ENCODE measurements at places on chromosomes 13 and 19.

- no peak for DNase-seq
These were observed at the start of gene ZSCAN1 for GRCh38 chr19:58033741-58034476. TSS of gene ZSCAN1 (plus strand) at chr19:58034025. CDS start at chr19:58037837, 3,812 bp downstream.

DNA sequence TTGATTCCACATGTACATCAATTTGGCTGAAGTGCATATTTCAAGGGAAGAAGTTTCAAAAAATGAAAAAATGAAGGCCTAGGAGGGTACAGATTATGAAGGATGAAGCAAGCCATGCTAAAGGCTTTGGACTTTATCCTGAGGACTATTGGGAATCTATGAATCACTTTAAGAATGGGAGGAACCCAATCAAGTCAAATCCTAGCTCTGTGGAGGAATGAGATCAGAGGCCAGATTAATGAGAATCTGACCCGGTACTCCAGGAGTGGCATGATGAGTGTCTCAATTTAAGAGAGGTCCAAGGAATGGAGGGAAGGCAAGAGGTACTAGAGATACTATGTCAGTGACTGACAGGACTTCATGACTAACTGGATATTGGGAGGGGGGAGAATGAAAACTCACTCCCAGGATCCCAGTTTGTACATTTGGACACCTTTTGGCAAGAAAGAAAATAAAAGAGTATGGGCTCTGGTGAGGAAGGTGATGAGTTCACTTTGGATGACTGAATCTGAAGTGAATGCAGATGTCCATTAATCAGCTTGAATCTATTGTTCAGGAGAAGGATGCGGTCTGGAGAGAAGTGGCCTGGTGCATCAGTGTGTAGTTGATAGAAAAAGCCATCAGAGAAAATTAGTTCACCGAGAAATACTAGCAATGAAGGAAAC, 349.0 kb downstream of the EFNB2 start:
- DNase-seq = no peak

DNA sequence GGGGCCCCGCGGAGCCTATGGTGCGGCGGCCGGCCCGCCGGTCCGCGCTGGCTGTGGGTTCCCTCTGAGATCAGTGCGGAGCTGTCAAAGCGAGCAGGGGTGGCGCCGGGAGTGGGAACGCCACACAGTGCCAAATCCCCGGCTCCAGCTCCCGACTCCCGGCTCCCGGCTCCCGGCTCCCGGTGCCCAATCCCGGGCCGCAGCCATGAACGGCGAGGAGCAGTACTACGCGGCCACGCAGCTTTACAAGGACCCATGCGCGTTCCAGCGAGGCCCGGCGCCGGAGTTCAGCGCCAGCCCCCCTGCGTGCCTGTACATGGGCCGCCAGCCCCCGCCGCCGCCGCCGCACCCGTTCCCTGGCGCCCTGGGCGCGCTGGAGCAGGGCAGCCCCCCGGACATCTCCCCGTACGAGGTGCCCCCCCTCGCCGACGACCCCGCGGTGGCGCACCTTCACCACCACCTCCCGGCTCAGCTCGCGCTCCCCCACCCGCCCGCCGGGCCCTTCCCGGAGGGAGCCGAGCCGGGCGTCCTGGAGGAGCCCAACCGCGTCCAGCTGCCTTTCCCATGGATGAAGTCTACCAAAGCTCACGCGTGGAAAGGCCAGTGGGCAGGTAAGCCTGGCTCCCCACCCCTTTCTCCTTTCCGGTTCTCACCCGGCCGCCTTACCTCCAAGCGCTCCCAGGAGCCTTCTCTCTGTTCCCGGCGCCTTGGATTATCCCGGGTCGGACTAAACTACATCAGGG, at the start of gene PDX1:
Gene PDX1, plus strand, starts transcription at position 67 of the 743 bp plus-strand sequence. Its CDS starts 139 bp downstream, at position 206.
- no peak for DNase-seq

DNA sequence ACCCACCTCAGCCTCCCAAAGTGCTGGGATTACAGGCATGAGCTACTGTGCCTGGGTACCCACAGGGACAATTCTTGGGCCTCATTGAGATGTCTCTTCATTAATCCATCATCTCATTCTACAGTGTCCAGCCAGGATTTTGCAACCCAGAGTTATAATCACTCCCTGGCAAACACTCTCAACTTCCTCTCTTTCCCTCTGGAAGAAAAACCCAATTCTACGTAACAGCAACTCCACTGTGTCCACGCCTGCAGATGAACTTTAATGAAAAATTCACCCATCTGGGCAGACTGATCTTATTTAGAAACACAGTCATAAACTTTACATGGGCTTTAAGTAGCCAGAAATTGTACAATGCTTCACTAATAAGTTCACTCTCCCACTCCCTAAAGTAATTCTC, 90.1 kb upstream of the ABCC4 start:
- no peak for DNase-seq

GRCh38 chr19:36797786-36798108, 25.1 kb upstream of the ZNF850 start:
- DNase-seq = no peak

DNA sequence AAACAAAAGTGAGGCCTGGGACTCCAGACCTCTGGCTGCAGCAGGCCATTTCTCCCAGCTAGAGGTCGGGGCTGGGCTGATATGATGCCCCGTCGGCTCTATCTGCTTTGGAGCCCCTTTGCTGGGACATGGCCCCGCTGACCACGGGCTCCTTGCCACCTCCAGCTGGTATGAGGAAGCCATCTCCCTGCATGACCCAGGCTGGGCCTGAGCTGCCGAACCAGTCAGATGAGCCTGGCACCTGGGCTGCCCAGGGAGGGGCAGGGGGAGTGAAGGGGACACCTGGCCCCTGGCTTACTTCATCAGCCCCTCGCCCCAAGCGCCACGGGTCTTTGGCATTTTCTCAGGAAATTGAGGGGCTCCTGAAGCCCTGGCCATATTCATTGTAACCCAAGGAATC, 7.8 kb downstream of the ZSWIM4 start:
- DNase-seq = no peak

- DNase-seq = peak; percentile 17
These were observed at the start of gene CYP4F22 for GRCh38 chr19:15508035-15508710. TSS of gene CYP4F22 (plus strand) at chr19:15508525. CDS start at chr19:15525337, 16,812 bp downstream.

DNA sequence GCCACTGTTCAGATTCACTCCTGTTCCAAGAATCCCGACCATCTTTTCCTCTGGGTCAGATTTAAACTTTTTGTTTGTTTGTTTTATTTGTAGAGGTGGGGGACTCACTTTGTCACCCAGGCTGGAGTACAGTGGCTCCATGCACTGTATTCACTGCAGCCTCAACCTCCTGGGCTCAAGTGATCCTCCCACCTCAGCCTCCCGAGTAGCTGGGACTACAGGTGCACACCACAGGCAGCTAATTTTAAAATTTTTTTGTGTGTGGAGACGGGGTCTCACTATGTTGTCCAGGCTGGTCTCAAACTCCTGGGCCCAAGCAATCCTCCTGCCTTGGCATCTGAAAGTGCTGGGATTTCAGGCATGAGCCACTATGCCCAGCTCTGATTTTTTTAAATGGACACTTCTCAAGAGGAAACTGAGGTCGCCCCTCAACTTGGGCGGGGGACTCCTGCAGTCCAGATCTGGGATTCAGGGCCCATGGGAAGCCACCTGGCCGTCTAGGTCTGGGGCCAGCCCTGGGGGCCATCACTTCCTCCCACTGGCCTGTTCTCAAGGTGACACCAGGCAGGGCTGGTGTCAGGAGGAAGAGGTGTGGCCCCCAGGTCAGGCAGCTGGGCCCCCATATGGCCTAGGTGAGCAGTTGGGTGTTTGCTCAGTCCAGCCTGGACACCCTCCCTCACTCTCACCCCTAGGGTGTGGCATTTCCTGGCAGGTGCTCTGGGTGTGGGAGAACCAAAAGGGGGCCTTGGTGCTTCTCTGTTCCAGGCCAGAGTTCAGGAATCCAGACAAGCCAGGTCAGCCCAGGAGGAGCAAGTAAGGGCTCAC, 1.3 kb downstream of the B3GNT3 start:
- no peak for DNase-seq

DNA sequence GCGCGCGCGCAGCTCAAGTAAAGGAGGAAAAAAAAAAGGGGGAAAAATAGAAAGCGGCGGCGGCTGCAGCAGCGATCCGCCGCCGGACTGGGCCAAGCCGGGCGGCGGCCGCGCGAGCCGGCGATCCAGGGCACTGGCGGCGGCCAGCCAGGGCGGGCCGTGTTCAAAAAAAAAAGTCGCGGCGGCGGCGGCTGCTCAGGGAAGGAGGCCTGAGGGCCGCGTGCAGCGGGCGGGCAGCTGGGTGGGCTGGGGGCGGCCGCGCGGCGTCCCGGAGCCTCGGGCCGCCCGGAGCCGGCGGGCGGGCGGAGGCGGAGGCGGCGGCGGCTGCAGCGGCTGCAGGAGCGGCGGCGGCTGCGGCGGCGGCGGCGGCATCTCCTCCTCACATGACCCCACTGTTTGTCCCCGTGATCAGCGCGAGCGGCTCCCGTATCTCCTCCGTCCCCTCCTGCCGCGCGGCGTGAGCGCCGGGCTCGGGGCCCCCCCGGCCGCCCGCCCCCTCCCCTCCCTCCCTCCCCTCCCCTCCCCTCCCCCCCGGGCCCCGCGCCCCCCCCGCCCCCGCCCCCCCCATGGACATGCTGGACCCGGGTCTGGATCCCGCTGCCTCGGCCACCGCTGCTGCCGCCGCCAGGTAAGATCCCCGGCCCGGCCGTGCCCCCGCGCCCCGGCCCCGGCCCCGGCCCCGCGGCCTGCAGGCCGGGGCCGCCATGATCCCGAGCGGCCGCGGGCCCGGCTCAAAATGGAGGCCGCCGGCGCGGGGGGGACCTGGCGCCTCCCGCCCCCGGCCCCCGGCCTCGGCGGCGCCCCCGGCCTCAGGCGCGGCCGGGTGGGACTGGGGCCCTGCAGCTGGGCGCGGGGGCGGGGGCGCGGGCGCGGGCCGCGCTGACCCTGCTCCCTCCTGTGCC, at the start of gene USF2:
Gene USF2, plus strand, starts transcription at position 427 of the 902 bp plus-strand sequence. Its CDS starts 140 bp downstream, at position 567.
- DNase-seq = peak; percentile 68

GRCh38 chr13:75050419-75051046, 431.4 kb downstream of the TBC1D4 start:
- no peak for DNase-seq

DNA sequence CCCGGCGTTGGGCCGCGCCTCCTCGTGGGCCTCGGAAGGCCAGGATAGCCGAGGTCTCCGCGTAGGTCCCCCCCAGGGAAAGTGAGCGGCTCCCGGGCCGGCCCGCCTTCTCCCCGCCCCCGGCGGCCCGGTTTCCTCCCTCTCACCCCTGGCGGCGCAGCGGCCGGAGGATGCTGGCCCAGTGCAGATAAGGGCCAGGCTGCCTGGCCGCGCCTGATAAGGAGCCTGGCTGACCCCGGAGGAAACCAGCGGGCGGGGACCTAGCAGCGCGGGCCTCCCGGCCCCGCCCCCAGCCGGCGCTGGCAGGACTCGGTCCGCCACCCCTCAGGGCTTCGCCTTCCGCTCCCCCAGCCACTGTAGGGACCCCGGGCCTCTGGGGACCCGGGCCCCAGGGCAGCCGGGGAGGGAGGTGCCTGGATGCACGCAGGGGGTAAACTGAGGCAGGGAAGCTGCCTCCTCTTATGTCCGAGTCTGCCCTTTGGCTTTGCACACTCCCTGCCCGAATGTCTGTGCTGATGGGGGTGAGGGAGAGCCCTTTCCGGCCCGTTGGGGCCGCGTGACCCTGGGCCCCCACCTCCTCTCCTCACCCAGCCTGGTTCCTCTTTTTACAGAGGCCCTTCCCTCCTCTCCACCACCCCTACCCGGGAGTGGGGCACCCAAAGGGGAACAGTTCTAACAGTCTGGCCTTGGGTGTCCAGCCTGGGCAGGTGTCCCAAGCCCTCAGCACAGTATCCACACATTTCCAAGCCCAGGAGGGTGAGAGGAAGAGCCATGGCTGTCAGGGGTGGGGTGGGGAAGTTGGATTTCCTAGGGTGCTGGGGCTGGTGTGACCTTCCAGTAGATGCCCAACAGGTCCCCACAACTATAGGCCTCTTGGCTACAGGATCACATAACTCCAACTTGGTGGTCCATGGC, at the start of gene LYL1:
Gene LYL1, minus strand, starts transcription at position 193 of the 915 bp plus-strand sequence. CDS start 1,687 bp downstream, outside the sequence.
- DNase-seq = peak; percentile 40

DNA sequence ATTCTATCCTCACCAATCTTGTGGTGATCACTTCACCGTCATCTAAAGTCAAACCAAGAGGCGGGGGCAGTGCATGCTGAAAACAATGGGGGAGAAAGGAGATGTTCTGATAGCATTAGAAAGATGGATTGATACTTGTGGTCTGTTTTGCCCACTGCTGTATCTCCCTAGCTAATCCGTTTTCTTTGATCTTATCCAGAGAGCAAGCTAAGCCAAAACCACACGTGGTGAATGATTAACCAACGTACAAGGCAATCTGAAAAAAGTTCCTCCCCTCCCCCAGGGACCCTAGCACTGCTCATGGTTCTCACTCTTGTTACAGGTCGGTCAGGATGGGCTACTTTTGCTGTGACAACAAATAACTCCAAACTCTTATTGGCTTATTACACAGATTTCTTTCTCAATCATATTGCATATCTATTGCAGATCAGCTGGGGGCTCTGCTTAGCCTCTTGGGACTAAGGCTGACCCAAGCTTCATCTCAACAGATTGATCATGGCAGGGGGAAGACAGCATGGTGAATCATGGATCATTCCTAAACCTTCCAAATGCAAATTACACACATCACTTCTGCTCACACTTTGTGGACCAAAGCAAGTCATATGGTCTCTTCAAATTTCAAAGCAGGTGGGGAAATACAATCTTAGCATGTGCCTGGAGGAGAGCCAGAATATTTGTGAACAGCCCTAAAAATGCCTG, 11.9 kb upstream of the C13orf42 start:
- peak; percentile 38 for DNase-seq

- no peak for DNase-seq
These were observed 3.4 kb upstream of the POMP start for GRCh38 chr13:28655561-28655960.

GRCh38 chr13:35871561-35871960, 259.6 kb downstream of the DCLK1 start:
- no peak for DNase-seq

DNA sequence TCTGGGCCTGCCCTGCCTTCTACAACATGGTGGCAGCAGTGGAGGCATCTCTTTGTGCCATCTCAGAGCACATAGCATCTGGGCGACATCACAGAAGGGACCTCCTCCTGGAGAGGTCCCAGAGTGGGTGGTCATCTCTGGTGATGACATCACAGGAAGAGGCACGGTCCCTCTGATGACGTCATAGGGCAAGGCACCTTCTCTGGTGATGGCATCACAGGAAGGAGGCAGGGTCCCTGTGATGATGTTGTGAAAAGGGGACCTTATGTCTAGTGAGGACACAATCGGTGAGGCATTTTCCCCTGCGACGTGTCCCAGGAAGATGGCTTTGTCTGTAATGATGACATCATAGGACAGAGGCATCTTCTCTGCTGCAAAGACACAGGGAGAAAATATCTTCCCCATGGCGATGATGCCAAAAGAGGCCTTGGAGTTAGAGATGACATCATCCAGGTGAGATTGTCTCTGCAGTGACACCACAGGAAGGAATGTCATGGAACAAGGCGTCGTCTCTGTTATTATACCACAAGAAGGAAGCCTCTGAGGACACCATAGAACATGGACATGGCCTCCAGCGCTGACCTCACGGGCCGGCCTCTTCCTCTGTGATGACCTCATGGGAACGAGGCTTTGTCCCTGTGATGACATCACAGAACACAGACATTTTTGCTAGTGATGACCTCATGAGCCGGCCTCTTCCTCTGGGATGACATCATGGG, 10.7 kb downstream of the SHISA7 start:
- DNase-seq = no peak

GRCh38 chr13:34577051-34577450, 365.0 kb upstream of the NBEA start:
- DNase-seq = no peak
